ENCODE measurements at places on chromosomes 5 and 9.

DNA sequence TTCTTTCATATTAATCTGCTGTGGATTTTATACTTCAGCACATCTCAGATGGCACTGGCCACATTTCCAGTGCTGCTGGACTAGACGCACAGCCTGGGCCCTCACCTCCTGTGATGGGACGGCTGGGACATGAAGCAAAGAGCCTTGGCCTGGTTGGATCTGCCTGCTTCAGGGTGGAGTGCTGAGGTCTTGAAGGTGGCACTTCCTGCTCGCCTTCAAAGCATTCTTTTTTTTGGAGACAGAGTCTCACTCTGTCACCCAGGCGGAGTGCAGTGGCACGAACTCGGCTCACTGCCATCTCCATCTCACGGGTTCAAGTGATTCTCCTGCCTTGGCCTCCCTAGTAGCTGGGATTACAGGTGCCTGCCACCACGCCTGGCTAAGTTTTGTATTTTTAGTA is 73.1 kb downstream of the RAPGEF1 start:
- DNase-seq = no peak

DNA sequence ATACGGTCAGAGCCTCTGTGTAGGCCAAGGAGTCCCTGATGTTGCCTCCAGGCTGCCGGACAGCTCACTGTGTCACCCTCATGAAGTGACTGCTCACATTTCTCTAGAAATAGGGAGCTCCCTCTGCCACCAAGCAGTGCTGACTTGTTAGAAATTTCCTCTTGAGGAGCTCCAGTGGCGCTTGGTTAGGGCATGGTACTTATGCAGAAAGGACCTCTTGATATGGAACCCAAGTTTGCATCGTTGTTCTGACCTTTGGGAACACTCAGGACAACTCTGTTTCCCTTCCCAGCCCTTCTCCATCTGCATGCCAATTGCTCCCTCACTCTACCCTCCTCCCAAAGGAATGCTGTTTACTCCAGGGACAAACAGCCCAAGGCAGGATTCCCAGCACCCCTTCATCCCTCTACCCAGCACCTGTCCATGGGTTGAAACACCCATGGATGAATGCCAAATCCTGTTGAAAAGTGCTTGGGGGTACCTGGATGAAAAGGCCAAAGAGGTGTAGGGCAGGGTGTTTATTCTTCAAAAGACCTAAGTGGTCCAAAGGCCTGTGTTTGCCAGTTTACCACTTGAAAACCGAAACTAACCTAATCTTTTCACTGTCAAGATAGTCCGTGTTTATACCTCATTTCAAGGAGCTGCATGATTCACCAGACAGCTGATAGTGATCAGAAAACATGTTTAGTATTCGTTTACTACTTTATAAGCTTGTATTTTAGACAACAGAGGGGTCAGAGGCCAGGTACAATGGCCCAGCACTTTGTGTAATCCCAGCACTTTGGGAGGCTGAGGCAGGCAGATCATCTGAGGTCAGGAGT is 51.1 kb downstream of the KLF4 start:
- DNase-seq = no peak

GRCh38 chr9:132006677-132007370 is 72.8 kb downstream of the MED27 start:
- DNase-seq = no peak

DNA sequence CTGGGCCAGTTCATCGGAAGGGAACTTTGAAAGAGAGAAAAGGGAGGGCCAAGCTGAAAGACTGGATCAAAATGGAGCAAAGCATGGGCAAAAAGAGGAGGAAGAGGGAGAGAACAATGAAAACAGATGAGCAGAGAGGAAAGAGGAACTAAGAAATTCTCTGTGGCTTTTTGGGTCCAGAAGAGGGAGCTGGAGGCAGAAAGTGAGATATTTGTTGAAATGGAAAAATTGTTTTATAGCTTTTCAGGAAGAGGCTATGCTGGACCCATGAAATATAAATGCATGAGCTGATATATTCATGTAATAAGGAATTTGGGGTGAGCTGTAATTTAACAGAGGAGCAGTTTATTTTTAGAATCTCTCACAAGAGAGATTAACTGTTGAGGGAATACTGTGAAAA is 457.3 kb downstream of the DMAC1 start:
- DNase-seq = no peak

DNA sequence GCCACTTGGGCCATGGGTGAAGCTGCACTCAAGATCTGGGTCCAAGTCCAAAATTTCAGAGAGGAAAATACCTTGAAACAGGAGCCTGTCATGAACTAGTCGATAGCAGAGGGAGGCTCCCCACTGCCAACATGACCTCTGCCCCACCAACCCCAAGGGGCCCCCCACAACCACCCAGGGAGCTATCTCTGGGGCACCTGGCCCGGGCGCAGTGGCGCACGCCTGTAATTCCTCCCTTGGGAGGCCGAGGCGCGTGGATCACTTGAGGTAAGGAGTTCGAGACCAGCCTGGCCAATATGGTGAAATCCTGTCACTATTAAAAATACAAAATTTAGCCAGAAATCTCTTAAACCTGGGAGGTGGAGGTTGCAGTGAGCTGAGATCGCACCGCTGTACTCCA is 20.1 kb upstream of the HMCN2 start:
- no peak for DNase-seq

DNA sequence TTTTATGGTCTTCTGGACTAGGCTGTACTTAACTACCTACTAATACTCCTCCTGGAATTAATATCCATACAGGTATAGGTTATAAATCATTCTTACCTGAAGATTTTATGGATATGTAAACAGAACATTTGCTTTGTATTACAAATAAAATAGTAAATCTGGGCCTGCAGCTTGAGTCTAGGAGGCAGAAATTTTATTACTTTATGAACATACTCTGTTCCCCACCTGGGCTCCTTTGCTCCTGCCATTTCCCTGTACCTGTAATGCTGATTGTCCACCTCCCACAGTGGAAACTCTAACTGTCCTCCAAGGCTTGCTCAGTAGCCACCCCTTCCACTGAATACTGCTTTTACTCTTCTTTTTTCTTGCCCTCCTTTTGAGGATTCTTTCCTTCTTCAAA is 108.0 kb downstream of the PAM start:
- DNase-seq = no peak

GRCh38 chr5:119626086-119626485 is 3.3 kb upstream of the FAM170A start:
- no peak for DNase-seq

GRCh38 chr9:122383992-122384461 is 13.2 kb downstream of the PTGS1 start:
- no peak for DNase-seq

DNA sequence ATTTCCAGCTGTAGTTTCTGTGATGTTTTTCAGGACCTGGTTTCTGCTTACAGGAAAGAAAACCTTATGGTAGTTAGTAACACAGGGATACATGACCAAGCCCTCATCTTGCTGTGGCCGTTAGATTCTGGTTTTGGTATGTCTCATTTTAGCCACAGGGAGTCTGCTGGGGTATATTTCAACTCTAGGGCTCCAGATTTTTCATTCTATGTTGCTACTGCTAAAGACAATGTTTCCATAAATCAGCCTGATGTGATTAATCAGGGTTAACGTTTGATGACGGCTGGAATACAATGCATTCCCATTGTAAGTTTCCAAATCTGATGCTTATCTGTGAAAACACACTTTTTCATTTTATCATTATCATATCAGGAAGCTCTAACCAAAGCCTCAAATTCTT is 48.2 kb downstream of the P4HA2 start:
- no peak for DNase-seq

DNA sequence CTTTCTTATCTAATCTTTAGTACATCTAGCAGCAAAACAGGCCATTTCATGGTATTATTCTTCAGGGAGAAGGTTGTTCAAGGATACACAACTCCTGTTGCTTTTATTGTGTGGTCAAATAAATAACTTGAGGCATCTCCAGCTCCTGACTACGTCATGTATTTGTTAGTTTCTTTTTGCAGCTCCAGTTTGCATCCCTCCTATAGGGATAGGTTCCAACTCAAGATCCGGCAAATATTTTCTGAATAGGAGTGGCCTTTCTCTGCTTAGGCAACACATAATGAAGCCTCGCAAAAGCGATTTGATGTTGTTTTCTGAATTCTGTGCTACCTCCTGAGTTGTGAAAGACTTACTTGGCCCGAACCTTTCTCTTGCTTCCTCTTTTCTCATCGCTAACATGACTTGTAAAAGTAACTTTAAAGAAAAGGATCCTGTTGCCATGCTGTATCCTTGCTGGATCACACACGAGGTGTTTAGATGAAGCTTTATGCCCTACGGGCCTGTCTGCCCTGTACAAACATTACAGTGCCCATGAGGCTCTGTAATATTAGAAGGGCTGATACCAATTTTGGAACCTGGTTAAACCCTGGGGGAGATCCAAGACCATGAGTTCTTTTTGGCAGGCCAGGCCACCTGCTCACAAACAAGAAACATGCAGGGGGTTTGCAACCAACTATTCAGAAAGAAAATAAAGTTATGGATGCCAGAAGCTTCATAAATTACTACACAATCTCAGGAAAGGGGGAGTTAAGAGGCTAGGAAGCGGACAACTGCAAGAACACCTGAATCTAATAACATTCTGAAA is 149.8 kb upstream of the FGF10 start:
- DNase-seq = no peak

- DNase-seq = no peak
Measured at GRCh38 chr5:34639852-34640626, 16.1 kb upstream of the RAI14 start.

DNA sequence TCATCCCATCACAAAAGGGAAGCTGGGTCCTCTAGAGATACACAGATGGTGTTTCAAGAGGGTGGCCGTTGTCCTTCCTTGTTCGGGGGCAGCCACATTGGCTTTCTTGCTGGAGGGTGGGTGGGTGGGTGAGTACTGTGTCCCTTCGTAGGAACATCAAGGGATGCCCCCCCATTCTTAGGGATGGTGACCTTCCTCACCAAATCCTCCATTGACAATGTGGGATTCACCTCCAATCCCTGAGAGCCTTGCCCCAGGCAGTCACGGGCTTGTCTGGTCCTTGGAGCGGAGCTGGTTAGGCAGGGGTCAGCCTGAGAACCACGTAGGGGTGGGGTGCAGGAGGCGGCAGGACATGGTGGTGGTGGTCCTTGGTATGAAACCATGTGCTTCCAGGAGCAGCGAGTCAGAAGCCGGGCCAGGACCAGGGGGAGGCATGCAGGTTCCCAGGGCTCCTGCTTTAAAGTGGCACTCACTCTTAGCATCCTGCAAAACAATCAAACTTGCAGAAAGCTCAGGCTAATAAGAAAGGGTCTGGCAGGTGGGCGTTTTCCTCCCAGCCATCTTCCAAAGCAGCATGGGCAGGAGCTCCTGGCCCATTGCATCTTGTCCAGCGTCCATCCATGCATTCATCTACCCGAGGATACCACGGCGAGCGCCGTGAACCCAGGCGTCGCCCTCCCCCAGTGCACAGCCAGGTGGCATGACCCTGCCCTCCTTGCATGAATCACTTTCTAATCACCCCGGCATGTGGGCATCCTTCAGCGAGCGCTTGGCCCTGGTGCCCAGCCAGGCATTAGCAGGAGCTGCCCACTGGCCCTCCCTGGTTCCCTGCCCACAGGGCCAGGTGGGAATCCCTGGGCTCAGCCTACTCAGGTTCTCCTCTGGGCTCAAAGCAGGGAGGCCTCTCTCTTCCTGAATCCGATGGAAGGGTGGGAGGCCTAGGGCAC is 76.4 kb downstream of the NTNG2 start:
- DNase-seq = no peak

DNA sequence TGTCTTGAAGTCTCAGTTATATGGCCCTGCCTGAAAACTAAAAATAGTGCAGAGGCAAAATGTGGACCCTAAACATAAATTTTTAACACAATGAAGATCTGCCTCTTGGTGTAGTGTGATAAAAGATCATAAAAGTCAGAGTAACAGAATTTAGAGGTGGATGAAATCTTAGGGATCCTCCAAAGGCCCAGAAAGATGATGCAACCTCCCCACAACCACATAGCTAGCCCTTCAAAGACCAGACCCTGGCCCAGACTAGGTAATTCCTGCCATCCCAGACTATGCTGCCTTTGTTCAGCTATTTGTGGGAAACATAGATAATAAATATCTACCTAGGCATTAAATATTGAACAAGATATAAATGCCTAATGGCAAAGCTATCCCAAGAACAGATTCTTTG is 15.3 kb downstream of the KLF9 start:
- DNase-seq = no peak

DNA sequence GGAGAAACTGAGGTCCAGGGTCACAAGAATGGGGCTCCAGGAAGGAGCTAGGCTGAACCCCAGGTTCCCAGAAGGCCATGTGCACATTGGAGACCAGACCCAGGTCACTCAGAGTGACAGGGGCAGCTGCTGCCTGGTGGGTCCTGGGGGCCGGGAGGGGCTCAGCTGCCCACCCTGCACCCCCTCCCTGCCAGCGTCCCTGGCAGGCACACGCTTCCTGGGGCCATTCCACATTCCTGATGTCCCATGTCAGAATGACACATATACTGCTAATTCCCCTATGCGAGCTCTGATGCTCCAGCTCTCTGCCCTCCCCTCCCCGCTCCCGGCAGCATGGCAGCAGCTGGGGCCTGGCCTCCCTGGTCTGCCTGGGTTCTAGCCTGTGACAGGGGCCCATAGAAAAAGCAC is 14.0 kb downstream of the FGFR4 start:
- no peak for DNase-seq

DNA sequence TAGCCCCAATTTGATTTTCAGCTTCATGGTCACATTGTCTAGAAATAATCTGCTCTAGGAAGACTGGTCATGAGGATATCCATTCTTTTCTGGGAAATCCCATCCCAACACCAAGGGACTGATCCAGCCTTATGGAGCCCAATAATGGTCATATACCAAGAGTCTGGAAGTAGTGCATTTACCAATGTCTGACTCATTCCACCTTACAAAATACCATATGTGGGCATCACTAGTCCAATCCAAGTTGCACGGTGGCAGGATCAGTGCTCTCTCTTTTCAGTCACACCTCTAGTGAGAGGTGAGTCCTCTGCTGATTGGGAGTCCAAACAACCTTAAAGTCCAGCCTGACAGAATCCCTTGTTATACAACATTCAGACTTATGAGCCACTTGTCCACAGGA is 73.7 kb downstream of the FEM1C start:
- no peak for DNase-seq

DNA sequence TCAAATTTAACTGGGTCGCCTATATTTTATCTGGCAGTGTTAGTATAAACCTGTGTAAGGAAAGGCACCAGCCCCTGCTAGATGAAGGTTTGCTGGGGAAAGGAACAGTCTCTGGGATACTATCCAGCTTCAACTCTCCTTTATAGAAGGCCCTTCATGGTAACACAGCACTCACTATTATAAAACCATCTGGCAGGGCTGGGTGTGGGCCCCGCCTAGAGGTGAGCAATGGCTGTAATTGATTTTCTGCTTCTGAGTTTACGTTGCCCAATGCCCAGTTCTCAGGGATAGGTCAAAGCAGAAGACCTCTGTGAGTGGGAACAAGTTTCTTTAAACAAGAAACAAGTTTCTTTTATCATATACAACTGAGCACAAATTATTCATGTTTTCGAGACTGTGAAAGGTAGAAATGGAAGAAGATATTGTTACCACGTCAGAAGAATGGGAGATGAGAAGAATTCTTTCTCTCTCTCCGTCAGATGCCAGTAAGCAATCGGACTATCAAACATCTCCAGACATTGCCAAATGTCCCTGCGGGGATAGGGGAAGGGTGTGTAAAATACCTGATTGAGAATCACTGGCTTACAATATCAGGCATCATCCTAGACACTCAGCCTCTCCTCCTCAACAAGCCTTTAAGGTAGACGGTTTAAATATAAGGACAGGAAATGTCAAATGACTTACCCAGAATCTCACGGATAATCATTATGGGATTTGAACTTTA is 205.9 kb downstream of the PDZD2 start:
- DNase-seq = no peak

Data from activated CD4-positive, alpha-beta T cell treated with anti-CD3 and anti-CD28 coated beads, Interleukin-2, amount 50 U/mL, for 1 hour (primary cell).